ENCODE measurements at places on chromosomes 16 and 17.
A peak's percentile ranks its signal among the peaks of the same experiment; 100 is the strongest.

DNA sequence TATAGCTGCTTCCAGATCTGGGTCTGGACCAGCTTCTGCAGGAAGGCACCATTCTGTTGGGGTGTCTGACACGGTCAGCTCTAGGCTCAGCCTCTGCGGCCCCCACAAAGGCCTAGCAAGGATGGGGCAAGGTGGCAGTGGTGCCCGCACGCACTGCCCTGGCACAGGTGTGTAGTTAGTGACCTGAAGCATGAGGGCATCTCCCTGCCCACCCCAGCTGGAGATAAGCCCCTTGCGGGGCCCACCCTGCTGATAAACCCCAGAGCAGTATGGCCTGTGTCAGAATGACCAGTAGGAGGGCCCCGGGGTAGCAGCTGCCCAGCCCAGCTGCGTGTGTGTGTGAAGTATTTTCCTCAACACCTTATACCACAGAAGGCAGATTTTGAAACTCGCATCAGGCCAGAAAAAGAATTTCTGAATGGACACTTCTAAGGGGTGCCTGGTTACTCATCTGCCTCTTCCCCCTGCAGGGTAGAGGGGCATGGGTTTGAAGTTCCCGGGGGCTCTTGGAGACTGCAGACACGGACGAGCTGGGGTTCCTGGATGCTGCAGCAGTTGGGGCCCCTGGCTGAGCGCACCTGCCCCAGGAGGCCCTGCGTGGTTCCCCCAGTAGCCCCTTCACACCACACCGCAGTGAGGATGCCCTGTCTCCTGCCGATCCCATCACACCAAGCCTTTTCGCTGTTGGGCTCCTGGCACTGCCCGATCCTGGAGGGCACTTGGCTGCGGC, 4.5 kb downstream of the ARHGDIA start:
- peak overlapping the region; percentile 74 for H3K27ac ChIP-seq
- H3K4me3 ChIP-seq, result no peak overlapping the region
- H3K4me1 ChIP-seq, result peaks cover 44% of the 10 kb centered on the region

GRCh38 chr17:44402564-44403172, 13.2 kb upstream of the ITGA2B start:
- H3K27me3 ChIP-seq, result no peaks in the 10 kb centered on the region
- H3K27ac ChIP-seq, result no peak overlapping the region
- H3K4me3 ChIP-seq, result no peak overlapping the region
- peaks cover 32% of the 10 kb centered on the region for H3K36me3 ChIP-seq
- no peak for DNase-seq

GRCh38 chr16:13560151-13560550, 359.8 kb upstream of the ERCC4 start:
- H3K36me3 ChIP-seq, result no peaks in the 10 kb centered on the region
- H3K4me1 ChIP-seq, result no peaks in the 10 kb centered on the region
- no peak for DNase-seq
- no peaks in the 10 kb centered on the region for H3K27me3 ChIP-seq
- no peak overlapping the region for H3K4me3 ChIP-seq

DNA sequence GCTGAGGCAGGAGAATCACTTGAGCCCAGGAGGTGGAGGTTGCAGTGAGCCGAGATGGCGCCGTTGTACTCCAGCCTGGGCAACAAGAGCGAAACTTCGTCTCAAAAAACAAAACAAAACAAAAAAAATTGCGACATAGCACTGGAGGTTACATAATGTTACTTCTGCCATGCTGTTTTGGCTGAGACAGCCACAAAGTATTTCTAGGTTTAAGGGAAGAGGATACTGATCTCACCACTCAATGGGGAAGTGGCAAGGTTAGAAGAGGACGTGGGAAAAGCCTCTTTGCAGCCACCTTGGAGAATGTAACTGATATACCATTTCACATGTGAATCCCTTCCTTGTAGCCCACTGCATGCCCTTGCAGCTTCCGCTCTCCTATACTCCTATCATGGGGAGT, 131.2 kb upstream of the NLRP1 start:
- no peak overlapping the region for H3K4me3 ChIP-seq
- no peaks in the 10 kb centered on the region for H3K36me3 ChIP-seq
- H3K4me1 ChIP-seq, result no peaks in the 10 kb centered on the region
- H3K27me3 ChIP-seq, result peaks cover 19% of the 10 kb centered on the region

DNA sequence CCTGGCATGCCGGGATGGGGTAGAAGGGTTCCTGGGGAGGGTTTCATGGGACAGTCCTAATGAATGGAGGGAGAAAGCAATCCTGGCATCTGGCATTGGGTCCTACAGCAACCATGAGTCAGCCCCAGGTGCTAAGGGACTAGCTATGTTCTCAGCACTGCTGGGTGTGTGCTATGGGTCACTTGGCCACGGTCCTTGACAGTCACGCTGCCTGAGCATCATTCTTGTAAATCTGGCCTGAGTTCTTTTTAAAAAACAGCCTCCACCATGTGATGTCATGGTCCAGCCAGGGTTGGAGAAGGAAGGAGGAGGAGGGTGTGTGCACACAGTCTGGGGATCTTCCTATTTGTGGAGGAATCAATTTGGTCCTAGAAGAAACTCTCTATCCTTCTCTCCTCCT, 6.2 kb upstream of the RAMP2 start:
- no peak overlapping the region for H3K27ac ChIP-seq
- H3K27me3 ChIP-seq, result peaks cover 51% of the 10 kb centered on the region
- no peak overlapping the region for H3K4me3 ChIP-seq
